ENCODE measurements at places on chromosomes 16 and 17.
A peak's percentile ranks its signal among the peaks of the same experiment; 100 is the strongest.

GRCh38 chr16:67053767-67054334 lies 24.9 kb downstream of the CBFB start:
- DNase-seq, result no peak

- DNase-seq, result no peak
Observed at GRCh38 chr17:35390156-35390555, 16.7 kb upstream of the SLFN11 start.

GRCh38 chr17:79435296-79435695 lies 175.6 kb downstream of the RBFOX3 start:
- DNase-seq, result no peak

DNA sequence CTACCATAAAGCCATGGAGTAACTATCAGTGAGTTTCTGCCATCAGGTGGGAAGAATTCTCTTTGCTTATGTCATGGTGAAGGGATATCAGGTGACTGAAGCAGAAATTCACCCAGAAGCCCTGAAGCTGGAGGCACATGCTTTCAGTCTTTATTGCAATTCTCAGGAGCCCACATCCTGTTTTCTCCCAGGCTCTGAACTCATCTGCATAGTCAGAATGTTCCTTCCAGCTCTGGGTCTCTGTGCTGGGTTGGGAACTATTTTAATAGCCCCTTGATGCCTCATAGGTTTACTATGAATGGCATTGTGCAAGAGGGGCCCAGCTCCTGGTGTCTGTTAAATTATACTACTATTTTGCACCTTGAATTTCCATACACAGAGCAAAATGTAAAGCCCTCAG lies 198.4 kb upstream of the SOX9 start:
- DNase-seq, result no peak

GRCh38 chr16:4053301-4053845 lies 62.9 kb downstream of the ADCY9 start:
- peak; percentile 77 for DNase-seq
